Spinal cord (tissue), 10 donors: ENCODE measurements at places on chromosomes 2 and 18.
A peak's percentile ranks its signal among the peaks of the same experiment; 100 is the strongest.

DNA sequence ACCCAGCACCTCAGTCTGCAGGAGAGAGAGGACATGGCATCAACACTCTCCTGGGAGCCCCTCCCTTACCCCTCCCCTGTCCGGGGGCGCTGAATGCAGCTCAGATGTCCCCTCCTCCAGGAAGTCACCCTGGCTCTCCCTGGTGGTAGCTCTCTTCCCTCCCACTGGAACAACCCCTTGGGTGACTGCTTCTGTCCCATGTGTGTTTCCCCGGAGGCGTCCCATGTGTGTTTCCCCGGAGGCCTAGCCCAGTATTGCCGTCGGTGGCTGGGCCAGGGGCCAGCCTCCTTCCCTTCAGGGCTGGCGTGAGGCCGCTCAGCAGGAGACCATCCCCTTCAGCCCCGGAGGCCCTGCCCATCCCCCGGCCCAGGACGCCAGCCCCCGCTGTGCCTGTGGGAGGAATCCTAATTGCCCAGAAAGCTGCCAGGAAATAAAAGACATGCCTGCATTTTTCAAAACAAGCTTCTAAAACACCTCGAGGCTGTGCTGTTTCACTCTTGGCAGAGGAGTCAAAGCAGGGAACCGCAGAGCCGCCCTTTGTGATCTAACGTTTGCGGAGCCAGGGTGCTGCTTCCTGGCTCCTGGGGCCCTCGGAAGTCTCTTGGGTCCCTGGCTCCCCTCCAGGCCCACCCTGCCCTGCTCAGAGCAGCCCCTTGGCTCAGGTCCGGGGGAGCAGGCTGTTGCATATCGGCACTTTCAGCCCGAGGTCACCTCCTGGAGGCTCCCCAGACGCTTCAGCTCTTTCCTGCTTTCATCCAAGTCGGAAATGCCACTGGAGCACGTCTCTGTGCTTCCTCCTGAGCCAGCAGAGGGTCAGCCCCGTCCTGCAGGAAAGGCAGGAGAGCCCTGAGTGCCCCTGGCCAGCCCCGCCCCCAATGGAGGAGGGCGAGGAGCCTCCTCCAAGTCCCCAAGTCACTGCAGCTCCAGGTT is 11.4 kb downstream of the SNED1 start:
- DNase-seq = no peak

DNA sequence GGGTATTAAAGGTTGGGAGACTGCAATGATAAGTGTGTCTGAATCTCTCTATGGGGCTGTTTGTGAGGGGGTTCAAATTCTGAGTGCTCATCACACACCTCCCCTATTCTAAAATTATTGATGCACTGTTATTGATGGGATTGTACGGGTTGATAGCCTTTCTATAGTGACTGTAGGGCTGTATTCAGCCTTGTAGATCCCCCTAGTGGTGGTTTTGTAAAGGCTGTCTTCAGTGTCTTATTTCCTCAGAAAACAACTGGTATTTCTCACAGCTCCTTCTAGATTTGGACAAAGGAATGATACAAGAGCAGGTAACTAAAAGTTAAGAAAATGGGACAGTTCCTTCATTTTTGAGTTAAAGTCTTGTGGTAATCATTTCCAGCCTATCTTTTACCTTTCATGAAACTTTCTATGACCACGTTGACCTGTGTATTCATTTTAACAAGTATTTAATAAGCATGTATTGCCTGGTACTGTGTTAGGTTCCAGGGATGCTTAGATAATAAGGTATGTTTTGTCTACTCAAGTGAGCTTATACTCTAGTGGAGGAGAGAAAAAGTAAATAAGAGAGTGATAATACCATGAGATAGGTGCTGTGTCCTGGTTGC is 21.2 kb downstream of the SMAD4 start:
- no peak for DNase-seq

DNA sequence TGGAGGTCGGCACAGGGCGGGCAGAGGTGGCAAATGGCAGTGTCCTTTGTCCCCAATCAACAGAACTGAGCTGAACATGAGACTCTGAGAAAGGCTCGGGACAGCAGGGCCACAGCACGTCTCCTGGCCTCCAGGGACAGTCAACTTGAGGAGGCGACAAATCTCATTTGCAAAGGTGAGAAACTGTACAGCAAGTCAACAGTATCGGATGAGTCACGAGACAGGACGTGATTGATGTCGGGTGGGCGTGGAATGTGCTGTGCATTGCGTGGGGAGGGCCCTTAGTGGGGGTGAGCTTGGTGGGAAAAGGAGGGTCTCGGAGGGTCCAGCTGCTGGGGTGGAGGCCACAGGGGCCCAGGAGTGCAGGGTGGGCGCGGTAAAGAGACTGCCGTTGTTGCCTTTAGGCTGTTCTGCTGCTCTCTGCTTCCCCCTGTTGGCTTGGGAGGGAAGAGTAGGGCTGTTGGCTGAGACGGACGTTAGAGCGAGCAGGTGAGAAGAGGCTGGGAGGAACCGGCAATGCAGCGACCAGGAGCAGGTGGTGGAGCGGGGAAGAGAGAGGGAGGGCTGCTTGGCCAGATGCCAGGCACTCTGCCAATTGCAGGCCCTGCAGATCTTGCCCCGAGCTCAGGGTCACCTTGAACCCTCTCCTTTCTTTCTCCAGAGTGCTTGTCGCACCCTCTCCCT is 164.3 kb downstream of the BCL2 start:
- no peak for DNase-seq

- DNase-seq = no peak
Measured at GRCh38 chr2:227607941-227608340, 6.7 kb downstream of the SCYGR3 start.

- no peak for DNase-seq
Measured at GRCh38 chr18:45845410-45845809, 19.9 kb downstream of the SIGLEC15 start.

- DNase-seq = peak; percentile 87
Measured at GRCh38 chr2:8719528-8719927, 37.7 kb downstream of the ID2 start.

GRCh38 chr2:167749660-167750059 is 497.7 kb downstream of the STK39 start:
- DNase-seq = no peak

GRCh38 chr18:42893977-42894376 is 221.5 kb downstream of the RIT2 start:
- DNase-seq = no peak

- DNase-seq = no peak
Measured at GRCh38 chr2:179859523-179859922, 1.9 kb downstream of the ZNF385B start.

DNA sequence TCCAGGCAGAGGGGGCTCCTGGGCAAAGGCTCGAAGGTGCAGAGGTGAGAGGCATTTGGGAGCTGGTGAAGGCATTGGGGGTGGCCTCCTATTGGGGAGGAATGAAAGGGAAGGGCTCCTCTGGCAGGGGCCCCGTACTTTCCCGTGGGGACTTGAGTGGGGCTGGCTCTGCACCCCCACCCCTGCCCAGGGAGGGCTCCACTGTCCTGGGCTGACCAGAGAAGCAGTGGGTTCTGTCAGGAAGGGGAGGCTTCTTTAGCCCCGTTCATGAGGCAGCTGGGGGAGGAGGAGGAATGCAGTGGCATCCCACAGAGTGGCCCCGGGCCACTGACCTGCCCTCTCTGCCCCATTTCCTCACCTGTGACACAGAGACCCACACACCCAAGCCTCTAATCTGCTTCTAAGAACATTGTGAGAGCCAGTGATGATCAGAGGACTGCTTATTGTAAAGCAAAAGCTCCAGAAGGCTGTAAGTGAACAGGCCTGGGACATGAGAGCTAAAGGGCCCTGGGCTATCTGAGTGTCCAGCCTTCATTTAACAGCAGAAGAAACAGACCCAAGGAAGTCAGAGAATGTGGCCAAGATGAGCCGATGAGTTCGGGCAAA is 38.6 kb upstream of the GPAT2 start:
- DNase-seq = no peak

DNA sequence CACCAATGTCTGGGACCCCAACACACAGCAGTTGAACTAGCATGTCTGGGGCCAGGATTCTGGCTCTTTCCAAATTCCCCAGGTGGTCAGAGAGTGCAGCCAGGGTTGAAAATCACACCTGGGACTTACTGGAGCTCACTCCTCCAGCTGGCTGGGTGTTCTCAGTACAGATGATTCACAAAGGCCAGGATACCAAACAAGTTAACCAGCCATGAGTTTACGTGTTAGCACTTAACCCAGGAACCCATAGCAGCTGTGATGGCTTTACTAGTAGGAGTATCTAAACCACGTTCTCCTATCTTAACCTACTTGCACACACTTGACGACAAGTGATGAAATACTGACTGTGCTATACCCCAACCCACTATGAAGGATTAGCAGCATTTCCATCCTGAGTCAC is 222.8 kb downstream of the FBXO15 start:
- no peak for DNase-seq
